ENCODE measurements at places on chromosomes 7 and 10.

GRCh38 chr7:149180722-149181449 is 14.5 kb upstream of the ZNF282 start:
- no peak for DNase-seq

DNA sequence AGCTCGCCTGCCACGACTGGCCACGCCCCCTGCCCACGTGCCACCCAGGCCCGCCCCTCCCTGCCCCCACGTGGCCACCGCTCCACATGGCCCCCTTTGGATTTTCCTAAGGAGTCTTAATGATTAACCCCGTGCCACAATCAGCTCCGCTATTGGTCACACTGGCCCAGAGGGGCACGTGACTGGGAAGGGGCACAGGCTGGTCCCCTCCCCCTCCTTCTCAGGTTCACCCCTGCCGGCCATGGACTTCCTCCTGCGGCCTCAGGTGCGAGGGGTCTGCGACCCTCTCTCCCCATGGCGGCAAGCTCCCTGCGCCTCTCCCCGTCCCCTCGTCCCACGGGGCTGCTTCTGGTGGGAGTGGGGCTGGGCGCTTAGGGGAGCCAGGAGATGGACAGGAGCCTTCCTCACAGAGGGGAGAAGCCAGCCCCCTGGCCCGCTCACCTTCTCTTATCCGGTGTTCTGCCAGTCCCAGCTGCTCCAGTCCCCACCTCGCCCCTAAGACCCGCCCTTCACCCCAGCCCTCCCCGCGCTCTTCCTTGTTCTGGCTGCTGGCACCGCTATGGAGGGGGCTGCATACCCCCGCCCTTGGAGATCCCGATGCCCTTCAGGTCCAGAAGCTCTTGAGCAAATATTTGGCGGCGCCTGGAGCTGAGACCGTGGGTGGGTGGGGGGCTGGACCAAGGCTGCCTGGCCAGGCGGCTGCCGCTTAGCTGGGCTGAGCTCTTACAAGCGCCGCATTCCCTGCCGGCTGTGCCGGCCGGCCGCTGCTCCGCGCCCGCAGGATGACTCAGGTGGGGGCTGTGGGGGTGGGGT is 3.2 kb downstream of the SLC4A2 start:
- DNase-seq, result no peak

- no peak for DNase-seq
Measured at GRCh38 chr7:72140566-72140965, 271.6 kb downstream of the CALN1 start.

DNA sequence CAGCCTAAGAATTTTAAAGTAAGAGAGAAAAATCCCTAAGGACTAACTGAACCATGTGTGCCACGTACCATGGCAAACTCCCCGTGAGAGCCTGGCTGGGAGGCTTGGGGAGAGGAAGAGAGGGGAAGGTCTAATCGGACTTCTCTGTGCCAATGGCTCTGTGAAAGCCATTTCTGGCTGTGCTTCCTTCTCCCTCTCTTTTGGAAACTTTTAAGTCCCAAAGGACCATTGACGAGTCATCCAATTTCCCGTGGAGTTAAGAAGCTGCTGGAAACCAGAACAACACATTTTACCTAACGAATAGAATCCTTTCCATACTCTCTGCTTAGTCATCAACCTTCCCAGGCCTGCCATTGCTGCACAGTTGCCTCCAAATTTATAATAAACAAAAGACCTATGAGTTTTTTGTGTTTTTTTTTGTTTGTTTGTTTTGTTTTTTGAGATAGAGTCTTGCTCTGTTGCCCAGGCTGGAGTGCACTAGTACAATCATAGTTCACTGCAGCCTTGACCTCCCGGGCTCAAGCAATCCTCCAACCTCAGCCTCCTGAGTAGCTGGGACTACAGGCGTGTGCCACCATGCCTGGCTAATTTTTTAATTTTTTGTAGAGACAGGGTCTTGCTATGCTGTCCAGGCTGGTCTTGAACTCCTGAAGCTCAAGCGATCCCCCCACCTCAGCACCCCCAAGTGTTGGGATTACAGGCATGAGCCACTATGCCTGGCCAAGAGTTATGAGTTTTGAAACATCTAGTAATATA is 13.2 kb downstream of the LAMB1 start:
- no peak for DNase-seq

- DNase-seq, result no peak
Measured at GRCh38 chr7:22090107-22090506, 144.4 kb upstream of the CDCA7L start.

DNA sequence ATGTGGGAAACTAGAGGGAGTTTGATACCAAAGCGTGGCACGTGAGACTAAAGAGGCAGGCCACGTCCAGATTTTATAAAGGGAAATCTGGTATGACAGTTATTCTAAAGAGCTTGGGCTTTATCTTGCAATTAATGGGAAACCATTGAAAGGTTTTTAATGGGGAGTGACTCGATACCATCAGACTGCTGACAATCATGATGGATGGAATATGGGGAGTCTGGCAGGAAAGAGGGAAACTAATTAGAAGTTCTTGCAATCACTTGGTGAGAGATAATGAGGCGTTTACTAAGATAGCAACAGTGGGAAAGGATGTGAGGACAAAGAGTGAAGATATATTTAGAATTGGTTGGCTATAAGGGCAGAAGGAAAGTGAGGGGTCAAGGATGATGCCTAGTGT is 94.0 kb downstream of the MBL2 start:
- no peak for DNase-seq

- DNase-seq, result peak; percentile 61
Measured at GRCh38 chr7:138903186-138903820, 77.9 kb downstream of the KIAA1549 start.

DNA sequence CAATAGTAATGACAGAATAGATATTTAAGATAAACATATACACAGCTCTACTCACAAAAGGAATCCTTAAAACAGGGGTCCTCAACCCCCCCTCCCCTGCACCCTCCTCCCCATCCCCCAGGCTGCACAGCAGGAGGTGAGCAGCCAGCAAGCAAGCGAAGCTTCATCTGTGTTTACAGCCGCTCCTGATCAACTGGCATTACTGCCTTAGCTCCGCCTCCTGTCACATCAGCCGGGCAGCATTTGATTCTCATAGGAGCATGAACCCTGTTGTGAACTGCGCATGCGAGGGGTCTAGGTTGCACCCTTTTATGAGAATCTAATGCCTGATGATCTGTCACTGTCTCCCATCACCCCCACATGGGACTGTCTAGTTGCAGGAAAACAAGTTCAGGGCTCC is 65.5 kb downstream of the SMURF1 start:
- DNase-seq, result no peak

GRCh38 chr10:45625879-45626278 is 46.7 kb downstream of the ZFAND4 start:
- no peak for DNase-seq

DNA sequence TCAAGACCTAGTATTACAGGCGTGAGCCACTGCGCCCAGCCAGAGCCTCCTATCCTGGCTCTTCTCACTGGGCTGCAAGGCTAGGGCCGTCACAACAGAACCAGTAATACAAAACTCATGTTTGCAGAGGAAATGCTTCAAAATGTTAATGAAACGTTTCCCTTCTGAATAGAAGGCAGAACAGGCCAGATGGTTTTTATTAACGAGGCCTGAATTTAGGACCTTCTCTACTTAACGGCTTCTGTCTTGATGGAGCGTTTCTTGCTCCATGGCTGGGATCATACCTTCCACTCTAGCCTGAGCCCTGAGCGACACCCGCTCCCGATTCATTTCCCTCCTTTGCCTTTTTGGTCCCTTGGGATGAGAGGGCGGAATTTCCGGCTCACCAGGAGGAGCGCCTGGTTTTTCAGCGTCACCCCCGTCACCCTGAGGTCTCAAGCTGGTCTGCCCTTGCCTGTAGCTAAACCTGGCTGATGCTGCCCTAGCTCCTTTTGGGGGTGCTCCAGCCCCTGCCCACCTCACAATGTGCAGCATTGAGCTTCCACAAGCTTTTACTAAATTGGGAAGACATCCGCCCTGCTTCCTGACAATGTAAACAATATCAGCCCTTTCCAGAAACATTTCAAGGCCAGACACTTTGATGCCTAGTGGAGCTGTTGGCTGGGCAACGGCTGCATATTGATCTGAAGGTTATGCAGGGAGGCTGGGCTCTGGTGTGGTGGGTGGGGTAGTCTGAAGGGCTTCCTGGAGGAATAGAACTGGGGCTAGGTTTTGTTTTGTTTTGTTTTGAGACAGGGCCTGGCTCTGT is 5.2 kb downstream of the CLIP2 start:
- no peak for DNase-seq

GRCh38 chr7:156975620-156976019 is 26.1 kb downstream of the NOM1 start:
- DNase-seq, result no peak

Data from activated CD4-positive, alpha-beta T cell treated with anti-CD3 and anti-CD28 coated beads for 4 hours (primary cell).